ENCODE measurements at places on chromosomes 7 and 10.
A peak's percentile ranks its signal among the peaks of the same experiment; 100 is the strongest.

DNA sequence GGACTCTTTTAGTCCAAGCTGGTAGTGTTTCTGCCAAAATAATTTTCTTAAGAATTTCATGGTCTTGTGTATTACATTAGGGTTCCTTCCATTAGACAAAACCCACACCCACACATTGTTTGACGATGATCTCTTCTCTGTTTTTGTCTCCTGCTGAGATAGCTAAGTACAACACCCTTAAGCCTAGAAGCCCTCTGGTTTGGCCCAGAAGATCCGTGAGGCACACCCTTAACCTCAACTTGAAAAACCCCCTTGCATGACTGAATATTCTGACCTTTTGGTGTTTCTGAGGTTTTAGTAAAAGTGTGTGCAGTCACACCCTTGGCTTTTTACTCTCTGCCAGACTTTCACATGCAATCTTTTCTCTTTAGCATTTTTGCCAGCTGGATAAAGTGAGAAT lies 29.3 kb upstream of the ERCC6 start:
- no peak for DNase-seq

GRCh38 chr7:114110666-114111065 lies 191.9 kb upstream of the PPP1R3A start:
- DNase-seq = no peak

GRCh38 chr10:8638088-8638672 lies 583.7 kb downstream of the GATA3 start:
- DNase-seq = no peak

DNA sequence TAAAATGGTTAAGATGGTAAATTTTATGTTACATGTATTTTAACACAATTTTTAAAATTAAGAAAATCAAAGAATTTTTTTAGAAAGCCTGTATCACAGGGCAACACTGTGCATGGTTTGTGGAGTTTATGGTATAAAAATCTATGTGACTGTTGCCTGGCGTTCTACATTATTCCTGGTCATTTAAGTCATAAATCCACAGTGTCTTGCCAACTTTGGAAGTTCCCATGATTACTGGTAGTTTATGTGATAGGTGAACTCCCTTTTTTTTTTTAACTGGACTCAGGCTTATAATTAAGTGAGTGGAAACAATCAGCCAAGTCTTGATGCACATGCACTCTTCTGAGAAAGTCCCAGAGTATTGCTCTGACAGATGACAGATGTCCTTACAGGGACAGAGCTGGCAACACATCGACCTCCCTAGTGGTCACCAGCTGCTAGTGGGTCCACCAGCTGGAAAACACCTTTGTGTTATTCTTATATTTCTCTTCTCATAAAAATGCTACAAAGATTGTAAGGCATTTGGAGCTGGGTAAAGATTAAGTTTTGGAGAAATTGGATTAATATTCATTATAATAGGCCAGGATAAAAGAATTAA lies 8.8 kb upstream of the STN1 start:
- DNase-seq = no peak

DNA sequence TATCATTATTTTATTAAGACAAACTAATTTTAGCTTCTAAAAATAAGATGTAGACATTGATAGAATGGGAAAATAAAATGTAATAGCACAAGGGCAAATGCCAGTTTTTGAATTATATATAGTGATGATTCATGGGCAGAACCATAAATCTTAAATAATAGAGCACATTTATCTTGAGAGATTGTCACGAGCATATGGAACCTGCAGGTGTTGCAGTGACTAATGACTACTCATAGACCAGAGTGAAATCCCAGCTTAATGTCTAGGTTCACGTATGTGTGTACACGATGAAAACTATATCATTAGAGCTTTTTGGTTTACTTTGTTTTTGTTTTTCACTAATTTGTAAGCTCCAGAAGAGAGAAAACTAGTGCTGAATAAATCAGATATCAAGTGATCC lies 150.2 kb upstream of the CACNA2D1 start:
- DNase-seq = no peak

- DNase-seq = no peak
Measured at GRCh38 chr7:25707768-25708620, 444.0 kb upstream of the NFE2L3 start.

- no peak for DNase-seq
Measured at GRCh38 chr7:48168159-48168558, 3.1 kb upstream of the ABCA13 start.

DNA sequence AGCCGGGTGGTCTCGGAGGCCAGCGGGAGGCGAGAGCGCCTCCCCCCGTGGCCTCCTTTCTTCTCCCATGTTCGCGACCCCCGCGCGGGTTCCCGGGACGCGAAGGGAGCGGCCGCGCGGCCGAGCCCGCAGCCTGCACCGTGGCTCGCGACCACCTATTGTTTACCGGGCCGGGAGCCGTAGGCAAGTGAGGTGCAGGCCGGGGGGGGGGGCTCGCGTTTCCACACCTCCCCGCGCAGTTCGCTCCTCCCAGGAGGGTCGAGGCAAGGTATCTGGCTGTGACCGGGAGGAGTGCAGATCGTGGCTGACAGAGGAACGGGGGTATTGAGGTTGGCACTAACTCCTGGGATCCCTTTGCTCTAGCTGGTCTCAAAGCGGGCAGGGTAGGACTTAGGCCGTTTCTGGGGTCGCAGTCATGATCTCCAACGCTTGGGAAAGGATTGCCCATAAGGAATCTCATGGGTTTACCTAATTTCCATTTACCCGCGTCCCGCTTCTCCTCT lies 734 bp downstream of the PTPN12 start:
- DNase-seq = peak; percentile 25

- DNase-seq = peak; percentile 19
Measured at GRCh38 chr10:70323138-70323696, 39.4 kb upstream of the NPFFR1 start.

DNA sequence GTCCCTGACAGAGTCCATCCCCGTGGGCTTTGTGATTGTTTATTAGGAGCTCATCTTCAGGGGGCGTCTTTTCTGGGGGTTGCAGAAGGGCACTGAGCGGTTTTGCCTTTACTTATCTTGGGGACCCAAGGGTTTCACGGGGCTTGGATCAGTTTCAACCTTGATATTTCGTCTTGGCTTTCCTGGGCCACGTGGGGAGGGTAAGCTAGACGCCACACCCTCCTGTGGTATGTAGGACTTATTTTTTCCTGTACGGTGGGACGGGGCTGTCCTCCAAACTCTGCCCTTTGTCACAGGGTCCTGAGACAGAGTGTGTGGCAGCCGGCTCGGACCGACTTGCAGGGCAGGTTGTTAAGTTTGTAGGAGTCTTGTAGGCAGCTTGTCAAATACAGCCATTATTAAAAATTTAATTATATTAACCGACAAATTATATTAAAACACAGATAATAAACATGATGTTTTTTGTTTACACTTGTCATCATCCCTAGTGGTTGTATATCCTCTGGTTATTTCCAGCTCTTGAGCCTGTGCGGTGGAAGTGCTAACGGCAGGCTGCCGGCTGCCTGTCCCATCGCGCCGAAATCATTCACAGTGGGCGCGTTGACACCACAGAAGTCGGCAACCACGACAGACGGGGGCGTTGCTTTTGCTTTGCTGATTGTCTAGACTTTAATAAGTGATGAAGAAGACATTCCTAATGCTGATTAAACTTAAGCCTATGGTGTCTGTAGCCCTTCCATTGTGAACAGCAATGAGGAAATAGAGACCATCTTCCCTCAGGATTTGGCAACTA lies 193.2 kb downstream of the DNAJB6 start:
- no peak for DNase-seq

DNA sequence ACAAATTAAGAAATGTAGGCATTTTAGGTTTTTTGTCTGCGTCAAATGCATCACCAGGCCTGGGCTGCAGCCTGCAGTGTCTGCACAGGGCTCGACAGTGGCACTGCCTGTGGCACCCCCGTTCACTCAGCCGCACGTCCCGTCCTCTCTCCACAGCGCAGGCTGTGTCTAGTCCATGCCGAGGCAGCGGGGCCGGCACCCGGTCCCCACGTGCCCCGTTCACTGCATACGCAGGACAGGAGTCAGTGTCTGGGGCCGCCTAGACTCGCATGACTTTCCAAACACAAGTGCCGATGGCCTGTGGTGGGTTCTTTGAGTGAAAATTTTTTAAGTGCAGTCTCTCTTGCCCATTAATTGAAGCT lies 446.4 kb downstream of the PTPRN2 start:
- DNase-seq = no peak

- DNase-seq = no peak
Measured at GRCh38 chr7:135300913-135301765, 67.5 kb downstream of the STRA8 start.

DNA sequence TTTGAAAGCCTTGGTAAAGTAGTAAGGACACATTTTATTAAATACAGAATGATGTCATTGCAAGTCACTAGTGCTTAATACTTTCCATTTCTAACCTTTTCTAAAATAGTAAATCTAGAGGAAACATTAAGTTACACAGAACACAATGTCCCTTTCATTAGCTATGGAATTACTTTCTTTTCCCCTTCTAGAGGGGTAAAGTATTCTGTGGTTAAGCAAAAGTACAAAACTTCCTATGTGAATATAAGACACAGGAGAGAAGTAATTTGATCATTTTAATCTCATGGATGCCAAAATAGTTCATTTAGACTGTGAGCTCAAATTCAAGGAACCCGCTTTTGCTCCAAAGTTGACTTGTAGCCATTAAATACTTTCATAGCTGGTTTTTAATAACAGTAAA lies 49.8 kb downstream of the SEMA3E start:
- no peak for DNase-seq

- DNase-seq = no peak
Measured at GRCh38 chr10:128624656-128625530, 498.7 kb upstream of the MKI67 start.

DNA sequence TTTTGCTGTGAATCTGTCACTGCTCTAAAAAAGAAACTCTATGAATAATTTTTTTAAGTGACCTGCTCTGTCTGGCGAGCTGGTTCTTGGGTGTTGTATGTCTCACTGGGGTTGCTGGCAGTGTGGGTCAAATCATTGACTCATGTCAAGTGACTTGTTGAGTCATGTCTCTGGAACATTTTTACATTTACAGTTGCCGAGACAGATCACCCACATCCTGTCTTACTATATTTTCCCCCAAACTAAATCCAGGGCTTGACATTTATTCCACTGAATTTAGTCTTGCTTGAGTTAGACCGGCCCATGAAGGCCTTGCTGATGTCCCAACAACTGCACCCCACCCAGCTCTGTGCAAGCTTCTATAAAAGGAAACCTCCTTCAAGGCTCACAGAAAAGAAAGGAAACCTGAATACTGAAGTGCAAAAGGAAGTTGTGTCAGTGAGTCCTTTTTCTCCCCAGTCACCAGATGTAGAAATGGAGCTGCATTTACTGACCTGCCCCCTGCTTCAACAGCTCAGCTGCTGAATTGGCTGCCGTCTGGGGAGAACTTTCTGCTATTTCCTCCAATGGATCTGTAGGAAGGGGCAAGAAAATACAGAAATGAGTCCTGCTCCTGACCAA lies 290.3 kb downstream of the TNS3 start:
- DNase-seq = no peak

GRCh38 chr7:123533929-123534382 lies 439 bp downstream of the IQUB start:
- no peak for DNase-seq

GRCh38 chr10:3033925-3034324 lies 33.4 kb upstream of the PFKP start:
- DNase-seq = no peak

DNA sequence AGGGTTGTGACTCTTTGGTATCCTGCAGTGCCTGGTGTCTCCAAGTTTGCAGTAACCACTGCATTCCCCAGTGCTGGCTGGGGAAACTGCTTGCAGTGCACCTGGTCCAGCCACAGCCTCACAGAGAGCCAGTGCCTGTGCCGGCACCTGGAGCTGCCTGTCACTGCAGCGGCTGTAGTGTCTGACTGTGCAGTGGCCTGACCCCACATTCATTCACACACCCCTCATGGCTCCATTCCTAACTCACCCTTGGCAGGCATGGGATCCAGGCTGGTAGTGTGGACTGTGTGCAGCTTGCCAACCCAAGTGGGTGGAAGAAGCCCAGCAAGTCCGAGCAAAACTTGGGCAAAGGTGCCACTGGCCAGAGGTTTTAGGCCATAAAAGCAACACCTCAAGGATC lies 3.7 kb upstream of the CYP3A43 start:
- no peak for DNase-seq

GRCh38 chr10:3639546-3639945 lies 145.5 kb downstream of the KLF6 start:
- DNase-seq = no peak

- no peak for DNase-seq
Measured at GRCh38 chr7:41108821-41109220, 594.1 kb downstream of the INHBA start.

GRCh38 chr7:111264981-111265380 lies 174.1 kb downstream of the LRRN3 start:
- DNase-seq = no peak

- no peak for DNase-seq
Measured at GRCh38 chr7:43118313-43118712, 5.9 kb downstream of the HECW1 start.

- no peak for DNase-seq
Measured at GRCh38 chr7:24737281-24737680, 20.0 kb downstream of the GSDME start.

DNA sequence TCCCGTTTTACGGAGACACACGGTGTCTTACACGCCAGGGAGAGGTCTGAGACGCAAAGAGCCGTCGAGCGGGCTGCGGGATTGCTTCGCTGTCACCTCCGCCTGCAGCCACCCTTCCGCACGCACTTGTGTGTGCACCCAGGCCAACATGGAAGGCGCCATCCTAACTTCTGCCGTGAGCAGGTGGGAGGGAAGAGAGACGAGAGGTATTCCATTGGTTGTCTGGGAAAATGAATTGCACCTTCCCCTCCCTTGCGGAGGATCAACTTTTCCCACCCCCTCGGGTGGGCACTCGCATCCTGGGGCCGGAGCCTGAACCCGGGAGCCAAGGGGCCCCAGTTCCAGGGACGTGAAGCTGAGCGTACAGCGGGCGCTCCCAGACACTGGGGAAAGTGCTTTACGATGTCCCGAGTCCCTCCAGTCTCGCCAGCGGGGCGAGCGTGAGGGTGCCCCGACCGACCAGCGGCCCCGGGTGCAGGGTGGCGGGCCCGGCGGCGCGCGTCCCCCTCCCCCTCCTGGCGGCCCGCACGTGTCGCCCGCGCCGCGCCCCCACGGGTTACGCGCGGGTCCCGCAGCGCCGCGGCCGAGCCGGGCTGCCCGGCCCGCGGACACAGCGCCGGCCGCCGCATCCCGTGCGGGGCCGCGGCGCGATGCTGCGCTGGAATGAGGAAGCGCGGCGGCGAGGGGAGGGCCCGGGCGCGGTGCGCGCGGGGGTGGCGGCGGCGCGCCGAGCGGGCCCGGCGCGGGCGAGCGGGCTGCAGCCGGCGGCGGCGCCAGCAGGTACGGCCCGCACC lies 984 bp upstream of the IKZF1 start:
- peak; percentile 36 for DNase-seq
